HCT116 (cell line): ENCODE measurements at places on chromosomes 16 and 17.

DNA sequence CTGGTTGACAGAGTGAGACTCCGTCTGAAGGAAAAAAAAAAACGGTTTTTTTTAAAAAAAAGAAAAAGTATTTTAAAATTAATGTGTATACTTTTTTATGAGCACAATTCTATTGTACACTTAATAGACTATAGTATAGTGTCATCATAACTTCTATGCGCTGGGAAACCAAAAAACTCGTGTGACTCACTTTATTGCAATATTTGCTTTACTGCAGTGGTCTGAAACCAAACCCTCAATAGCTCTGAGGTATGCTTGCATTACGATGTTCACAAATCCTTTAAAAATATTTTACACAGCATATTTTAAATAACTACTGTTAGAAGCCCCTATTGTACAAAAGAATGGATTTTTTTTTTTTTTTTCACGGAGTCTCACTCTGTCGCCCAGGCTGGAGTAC, 12.4 kb upstream of the MAP2K6 start:
- DNase-seq: no peak

GRCh38 chr16:27027971-27028370, 38.8 kb upstream of the C16orf82 start:
- no peak for DNase-seq

GRCh38 chr17:77354420-77354669, 213.6 kb downstream of the SEC14L1 start:
- no peak for DNase-seq

- DNase-seq: no peak
Measured at GRCh38 chr17:62801553-62802114, 6.5 kb downstream of the MARCHF10 start.

DNA sequence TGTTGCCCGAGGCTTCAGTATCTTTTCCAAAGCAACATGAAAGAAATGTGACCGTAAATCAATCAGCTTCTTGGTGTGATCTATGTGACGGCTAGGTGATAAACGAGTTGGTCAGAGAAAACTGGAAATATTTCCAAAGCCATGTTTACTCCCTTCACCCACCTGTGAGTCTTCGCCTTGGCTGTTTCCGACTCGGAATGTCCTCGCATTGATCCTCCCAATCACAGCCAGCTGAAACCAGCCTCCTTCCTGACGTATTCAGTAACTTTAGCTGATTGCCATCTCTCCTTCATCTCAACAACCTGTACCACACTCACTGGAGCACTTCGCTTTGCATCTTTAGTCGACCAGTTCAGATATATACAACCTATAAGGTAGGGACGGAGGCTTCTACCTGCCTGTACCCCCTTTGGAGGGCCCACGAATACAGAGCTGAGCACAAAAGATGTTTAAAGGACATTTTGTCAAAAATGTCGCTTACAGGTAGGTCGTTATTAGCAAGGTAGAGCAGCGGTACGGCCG, 705 bp downstream of the KRABD2 start:
- no peak for DNase-seq

DNA sequence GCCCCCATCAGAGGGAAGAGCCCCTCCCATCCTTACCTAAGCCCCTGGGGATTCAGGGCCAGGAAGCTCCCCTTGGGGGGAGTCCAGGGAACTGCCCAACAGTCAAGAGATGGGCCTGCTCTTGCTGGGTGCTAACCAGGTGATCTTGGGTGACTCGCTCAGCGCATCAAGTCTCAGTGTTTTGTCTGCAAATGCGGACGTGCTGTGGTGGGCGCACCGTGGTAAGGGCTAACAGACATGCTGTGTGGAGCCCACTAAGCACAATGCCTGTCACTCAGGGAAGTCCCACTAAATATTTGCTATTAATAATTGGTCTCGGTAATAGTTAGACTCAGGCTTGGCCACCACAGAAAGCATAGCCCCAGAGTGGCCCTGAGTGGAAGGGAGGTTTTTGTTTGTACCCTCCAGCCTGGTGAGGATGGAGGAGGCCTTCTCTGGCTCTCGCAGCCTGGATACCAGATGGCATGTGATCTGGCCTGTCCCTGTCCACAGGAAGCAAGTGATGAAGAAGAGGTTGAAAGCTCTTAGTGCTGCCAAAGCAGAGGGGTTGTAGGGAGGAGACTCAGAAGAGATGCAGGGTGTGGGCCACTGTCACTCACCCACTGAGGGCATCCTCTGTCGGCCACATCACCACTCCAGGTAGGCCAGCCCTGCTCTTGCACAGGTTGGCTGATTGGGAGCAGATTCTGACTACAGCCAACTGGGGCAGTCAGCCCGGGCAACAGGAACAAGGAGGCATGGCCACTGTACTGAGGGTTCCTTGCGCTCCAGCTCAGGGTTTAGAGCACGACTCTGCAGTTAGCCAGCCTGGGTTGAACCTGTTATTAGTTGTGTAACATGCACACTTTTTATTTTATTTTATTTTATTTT, 69.8 kb upstream of the KSR1 start:
- no peak for DNase-seq

GRCh38 chr17:58370716-58371115, 18.7 kb upstream of the SUPT4H1 start:
- DNase-seq: no peak
